Cardiac septum (tissue), 1 donor: ENCODE measurements at places on chromosomes 3 and 15. TPM values are rescaled to one million over a fixed set of nuclear protein-coding genes. Genes with fewer than 3 reads are reported as not detected.

DNA sequence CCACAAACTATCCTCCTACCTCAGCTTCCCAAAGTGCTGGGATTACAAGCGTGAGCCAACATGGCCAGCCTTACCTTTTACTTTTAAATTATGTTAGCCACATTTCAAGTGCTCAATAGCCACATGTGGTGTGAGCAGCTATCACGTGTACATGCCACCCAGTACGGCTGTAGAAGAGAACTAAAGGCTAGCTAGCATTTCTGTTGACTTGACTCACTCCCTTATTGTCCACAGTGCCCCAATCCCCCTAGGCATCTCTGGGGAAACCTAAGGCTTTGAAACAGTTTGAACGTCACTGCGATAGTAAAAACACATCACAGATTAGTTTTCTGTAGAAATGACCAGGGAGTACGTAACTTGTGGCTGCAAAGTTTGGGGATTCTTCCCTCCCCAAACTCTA is 12.0 kb downstream of the C15orf40 start:
- DNase-seq, result no peak

- no peak for DNase-seq
Measured at GRCh38 chr15:96896766-96897165, 566.3 kb downstream of the NR2F2 start.

DNA sequence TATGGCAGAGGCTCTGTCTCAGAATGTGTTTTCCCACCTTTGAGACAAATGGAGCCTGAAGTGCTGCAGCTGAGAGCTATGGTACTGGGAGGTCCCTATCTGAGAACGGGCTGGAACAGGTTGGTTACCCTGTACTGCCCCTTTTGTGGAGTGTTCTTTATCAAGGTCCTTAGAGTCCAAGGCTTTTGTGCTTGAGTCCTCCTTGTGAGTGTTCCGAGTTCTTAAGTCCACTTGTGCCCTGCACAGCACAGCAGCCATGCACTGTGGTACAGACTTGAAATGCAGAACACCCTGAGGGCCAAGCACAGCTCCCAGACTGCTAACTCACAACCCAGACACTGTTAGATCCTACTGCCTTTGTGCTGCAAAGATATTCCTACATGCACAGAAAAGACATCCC is 67.8 kb downstream of the ARHGAP31 start:
- DNase-seq, result no peak

GRCh38 chr3:66115858-66116654 is 77.3 kb upstream of the MAGI1 start:
- peak; percentile 81 for DNase-seq

DNA sequence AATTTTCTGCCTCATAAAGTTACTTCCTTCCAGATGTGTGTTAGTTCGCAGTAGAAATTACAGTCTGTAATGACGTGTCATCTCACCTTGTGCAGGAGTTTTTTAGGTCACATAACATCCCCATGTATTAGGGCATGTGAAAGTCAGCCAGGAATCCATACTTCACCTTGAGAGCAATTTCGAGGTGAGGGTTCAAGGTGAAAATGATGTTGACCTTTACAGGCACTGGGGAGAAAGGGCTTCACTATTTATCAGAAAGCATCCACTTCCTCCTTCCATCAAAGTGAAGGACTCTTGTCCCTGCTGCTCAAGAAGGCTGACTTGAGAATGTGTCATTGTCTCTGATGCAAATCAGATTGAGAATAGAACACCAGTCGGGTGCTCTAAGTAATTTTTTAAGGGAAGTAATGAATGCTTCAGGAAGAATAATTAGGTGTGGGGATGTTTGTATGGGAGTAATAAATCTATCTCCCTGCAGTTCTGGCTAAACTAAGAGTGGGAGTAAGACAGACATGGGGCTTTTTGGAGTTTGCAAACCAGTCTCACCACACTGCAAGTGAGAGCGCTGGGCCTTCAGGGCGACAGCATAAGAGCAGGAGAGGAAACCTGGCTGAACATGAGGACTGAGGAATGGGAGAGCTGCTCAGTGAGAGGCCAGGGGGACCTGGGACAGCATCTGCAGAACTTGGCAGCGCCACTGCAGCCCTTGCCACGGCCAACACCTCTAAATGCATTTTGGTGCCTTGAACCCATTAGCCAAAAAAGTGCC is 85.9 kb upstream of the IL12A start:
- no peak for DNase-seq

DNA sequence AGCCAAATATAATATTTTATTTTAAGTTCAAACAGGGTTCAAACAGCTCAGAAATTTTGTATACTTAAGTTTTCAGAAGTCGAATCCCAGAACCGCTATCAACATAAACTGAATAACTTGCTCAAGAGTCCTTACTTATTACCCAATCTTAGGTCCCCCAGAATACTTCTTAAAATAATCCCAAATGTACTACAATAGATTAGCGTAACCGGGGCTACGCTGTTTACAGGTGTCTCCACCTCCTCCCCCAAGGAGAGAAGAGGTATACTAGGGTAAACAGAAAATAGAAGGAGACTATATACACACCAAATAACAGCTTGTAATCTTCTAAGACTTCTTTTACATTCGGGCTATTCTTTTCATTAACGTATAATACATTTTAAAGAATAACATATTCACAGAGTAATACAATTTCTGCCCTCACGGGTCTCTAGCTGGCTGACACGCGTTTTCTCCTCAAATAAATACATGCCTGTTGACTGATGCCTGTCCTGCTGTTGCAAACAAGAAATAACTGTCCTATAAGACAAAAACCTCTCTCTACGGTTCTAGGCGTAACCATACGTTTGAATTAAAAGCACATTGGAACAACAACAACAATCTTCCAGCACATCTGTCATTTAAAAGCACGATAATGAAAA is 1.3 kb downstream of the DENND4A start:
- no peak for DNase-seq

- DNase-seq, result no peak
Measured at GRCh38 chr15:27828746-27829145, 270.4 kb downstream of the OCA2 start.

GRCh38 chr15:36605604-36606263 is 26.3 kb downstream of the CDIN1 start:
- DNase-seq, result no peak

DNA sequence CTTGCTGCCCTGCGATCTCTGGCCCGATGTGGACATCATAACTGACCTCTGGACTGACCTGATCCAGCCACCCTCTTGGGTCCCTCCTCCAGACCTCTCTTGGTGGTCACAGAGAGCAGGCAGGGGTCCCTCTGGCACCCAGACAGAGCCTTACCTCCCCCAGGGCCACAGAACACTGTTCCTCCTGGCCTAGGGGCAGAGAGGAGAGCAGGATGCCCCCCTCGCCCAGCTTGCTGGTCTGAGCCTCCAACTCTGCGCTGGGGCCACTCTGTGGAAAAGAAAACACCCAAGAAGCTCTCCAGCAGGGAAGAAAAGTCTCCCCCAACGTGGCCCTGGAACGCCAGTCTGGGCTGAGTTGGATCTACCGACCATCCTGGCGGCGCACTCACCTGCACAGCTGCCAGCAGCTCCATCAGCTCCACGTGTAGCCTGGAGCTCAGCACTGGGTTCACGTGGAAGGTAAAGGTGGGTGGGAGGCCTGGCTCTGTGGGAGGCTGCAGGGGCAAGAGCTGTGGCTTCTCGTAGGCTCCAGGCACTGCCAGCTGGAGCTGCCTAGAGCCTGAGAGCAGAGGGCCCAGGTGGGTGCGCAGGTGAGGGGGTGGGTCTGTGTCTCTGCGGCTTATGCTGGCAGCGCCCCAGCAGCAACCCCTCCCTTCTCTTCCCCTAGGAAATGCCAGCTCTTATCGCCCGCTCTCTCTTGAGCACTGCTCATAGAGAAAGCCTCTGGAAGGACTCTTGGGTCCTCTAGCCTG is 6.0 kb downstream of the PLA2G4F start:
- peak; percentile 43 for DNase-seq

The SNTN gene
- not detected for total RNA-seq

The HEXA gene
- 77.9 TPM for total RNA-seq
